ENCODE measurements at places on chromosomes 2 and 18.
A peak's percentile ranks its signal among the peaks of the same experiment; 100 is the strongest.

DNA sequence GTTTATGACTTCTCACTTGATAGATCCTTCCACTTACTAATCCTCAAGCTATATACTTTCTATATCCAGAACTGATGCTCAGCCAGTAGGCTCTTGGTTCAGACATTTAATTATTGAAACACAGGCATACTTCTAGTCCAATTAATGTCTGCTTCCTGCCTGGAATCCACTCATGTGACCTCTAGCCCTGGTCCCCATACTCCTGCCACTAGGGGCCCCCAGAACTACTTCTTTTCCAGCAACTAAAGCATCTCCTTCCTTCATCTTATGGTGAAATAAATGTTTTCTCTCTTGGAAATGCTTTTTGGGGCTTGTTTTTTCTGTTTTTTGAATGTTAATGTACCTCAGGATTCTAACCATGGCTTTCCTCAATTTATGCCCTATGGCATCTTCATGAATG, 527.6 kb downstream of the SATB2 start:
- H3K27ac ChIP-seq: no peak overlapping the region
- no peaks in the 10 kb centered on the region for H3K4me1 ChIP-seq
- no peaks in the 10 kb centered on the region for H3K27me3 ChIP-seq
- H3K36me3 ChIP-seq: peaks cover 4% of the 10 kb centered on the region
- no peak overlapping the region for H3K4me3 ChIP-seq

- peak overlapping the region; percentile 87 for H3K4me3 ChIP-seq
- H3K36me3 ChIP-seq: peaks cover 27% of the 10 kb centered on the region
- peaks cover 55% of the 10 kb centered on the region for H3K4me1 ChIP-seq
These were observed 563 bp downstream of the KIF3C start for GRCh38 chr2:25981596-25982272.

GRCh38 chr2:195604706-195605105, 52.3 kb upstream of the SLC39A10 start:
- H3K27ac ChIP-seq: no peak overlapping the region
- DNase-seq: no peak
- H3K27me3 ChIP-seq: peaks cover 5% of the 10 kb centered on the region
- no peak overlapping the region for H3K4me3 ChIP-seq
- peaks cover 15% of the 10 kb centered on the region for H3K4me1 ChIP-seq

- H3K4me3 ChIP-seq: no peak overlapping the region
- peaks cover 4% of the 10 kb centered on the region for H3K36me3 ChIP-seq
- peaks cover 8% of the 10 kb centered on the region for H3K4me1 ChIP-seq
- H3K27me3 ChIP-seq: peaks cover 3% of the 10 kb centered on the region
- peak overlapping the region; percentile 59 for H3K27ac ChIP-seq
- no peak for DNase-seq
These were observed 232.3 kb downstream of the OSR1 start for GRCh38 chr2:19125901-19126680.

DNA sequence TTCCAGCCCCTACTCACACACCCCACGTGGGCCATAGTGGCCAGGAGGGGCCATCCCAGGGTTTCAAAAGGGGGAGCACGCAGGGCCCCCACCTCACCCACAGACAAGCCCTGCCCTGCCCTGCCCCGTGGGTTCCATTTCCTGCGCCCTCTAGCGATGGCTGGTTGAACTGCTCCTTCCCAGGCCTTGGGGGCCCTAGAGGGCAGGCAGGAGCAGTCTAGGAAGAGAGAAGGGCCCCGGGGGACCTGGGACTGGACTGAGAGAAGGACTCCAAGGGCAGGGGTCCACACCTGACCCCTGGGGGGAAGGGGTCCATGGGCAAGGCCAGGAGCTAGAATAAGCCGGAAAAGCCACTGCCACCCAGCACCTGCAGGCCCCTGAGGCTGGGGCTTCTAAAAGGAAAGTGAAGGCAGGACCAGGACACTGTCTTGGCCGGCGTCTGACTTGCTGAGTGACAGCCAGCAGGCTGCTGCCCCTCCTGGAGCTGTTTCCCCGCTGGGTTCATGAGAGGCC, 10.1 kb downstream of the CYP26B1 start:
- H3K27ac ChIP-seq: no peak overlapping the region
- peaks cover 53% of the 10 kb centered on the region for H3K27me3 ChIP-seq
- no peak overlapping the region for H3K4me3 ChIP-seq
- DNase-seq: peak; percentile 89
- H3K4me1 ChIP-seq: peaks cover 23% of the 10 kb centered on the region
- no peaks in the 10 kb centered on the region for H3K36me3 ChIP-seq

GRCh38 chr2:238510911-238511613, 84.3 kb downstream of the ASB1 start:
- H3K27ac ChIP-seq: no peak overlapping the region
- H3K4me3 ChIP-seq: no peak overlapping the region
- peaks cover 53% of the 10 kb centered on the region for H3K4me1 ChIP-seq
- peaks cover 5% of the 10 kb centered on the region for H3K27me3 ChIP-seq
- DNase-seq: no peak
- peaks cover 16% of the 10 kb centered on the region for H3K36me3 ChIP-seq

- H3K27ac ChIP-seq: no peak overlapping the region
- no peaks in the 10 kb centered on the region for H3K27me3 ChIP-seq
- H3K4me3 ChIP-seq: no peak overlapping the region
- H3K4me1 ChIP-seq: no peaks in the 10 kb centered on the region
- DNase-seq: no peak
- no peaks in the 10 kb centered on the region for H3K36me3 ChIP-seq
These were observed 33.4 kb upstream of the ABCA12 start for GRCh38 chr2:215171796-215172195.

DNA sequence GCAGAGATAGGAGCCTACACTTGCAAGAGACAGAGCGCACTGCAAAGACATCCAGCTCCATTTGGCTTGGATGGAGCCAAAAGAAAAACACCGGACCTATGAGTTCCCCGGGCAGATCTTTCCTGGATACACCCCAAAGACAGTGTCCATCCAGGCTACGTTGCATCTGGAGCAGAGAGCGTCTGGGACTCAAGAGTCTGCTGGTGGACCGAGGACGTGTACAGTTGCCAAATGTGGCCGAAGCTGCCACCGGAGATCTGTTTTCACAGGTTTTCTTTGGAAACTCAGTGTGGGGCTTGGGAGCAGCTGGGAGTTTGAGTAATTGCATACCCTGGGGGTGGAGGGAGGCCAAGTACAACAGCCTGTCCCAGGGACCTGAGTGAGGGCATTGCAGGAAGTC, 192.3 kb upstream of the OSR1 start:
- H3K4me1 ChIP-seq: peaks cover 49% of the 10 kb centered on the region
- H3K36me3 ChIP-seq: no peaks in the 10 kb centered on the region
- H3K27me3 ChIP-seq: peaks cover 3% of the 10 kb centered on the region

DNA sequence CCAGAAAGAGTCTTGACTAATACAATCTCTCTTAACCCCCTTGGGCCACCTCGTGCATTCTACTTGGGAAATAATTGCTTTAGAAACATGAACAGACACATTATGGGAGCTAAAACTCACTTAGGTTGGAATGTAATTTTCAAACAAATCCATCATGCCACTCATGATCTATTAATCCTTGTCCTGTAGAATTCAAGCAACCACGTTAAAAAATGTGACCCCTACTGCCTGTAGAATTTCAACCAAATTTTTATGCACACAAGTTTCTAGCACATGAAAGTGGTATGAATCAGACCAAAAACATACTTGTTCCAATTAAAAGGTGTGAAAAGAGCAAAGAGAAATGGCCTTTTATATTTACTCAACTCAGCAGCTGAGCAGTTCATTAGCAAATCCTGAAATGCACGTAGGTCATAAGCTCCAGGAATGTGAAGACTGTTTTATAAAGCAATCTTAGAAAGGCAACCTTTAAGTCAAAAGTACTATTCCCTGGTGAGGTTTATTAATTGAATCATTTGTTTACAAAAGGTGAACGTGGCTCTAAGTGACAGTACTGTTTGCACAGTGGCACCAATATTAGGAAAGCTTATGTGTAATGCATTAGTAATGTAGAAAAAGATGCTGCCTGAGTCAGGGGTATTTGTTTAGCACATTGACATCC, 459.4 kb upstream of the UBE2E3 start:
- H3K27me3 ChIP-seq: no peaks in the 10 kb centered on the region
- no peak for DNase-seq
- no peak overlapping the region for H3K4me3 ChIP-seq
- no peaks in the 10 kb centered on the region for H3K36me3 ChIP-seq
- no peak overlapping the region for H3K27ac ChIP-seq
- H3K4me1 ChIP-seq: no peaks in the 10 kb centered on the region

- H3K27me3 ChIP-seq: no peaks in the 10 kb centered on the region
- peaks cover 18% of the 10 kb centered on the region for H3K36me3 ChIP-seq
- H3K4me1 ChIP-seq: no peaks in the 10 kb centered on the region
- no peak overlapping the region for H3K27ac ChIP-seq
- no peak overlapping the region for H3K4me3 ChIP-seq
These were observed 84.8 kb upstream of the NCKAP5 start for GRCh38 chr2:133653056-133653455.

- H3K27ac ChIP-seq: no peak overlapping the region
- H3K4me1 ChIP-seq: peaks cover 10% of the 10 kb centered on the region
- peaks cover 24% of the 10 kb centered on the region for H3K36me3 ChIP-seq
- H3K27me3 ChIP-seq: peaks cover 4% of the 10 kb centered on the region
- no peak for DNase-seq
- H3K4me3 ChIP-seq: no peak overlapping the region
These were observed 22.5 kb upstream of the SIGLEC15 start for GRCh38 chr18:45802814-45803492.

DNA sequence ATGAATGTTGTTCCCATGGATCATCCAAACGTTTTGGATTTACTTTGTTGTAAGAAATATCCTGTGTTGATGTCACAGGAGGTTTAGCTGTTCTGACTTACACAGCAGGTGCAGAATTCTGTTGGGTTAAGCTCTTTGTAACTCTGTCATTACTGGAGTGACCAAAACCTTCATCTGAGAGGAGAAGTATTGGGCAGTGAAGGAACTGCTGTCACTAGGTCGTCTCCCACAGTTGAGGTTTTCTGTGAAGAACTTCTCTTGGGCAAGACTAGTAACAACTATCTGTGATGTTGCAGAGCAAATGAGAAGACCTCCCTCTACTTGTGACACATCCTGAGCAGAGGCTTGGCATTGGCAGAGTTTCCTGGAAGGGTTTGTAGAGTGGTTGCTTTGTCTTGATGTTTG, 2.9 kb downstream of the SPTBN1 start:
- peaks cover 34% of the 10 kb centered on the region for H3K4me1 ChIP-seq
- no peak for DNase-seq
- H3K4me3 ChIP-seq: no peak overlapping the region
- peaks cover 15% of the 10 kb centered on the region for H3K27me3 ChIP-seq

- H3K4me1 ChIP-seq: peaks cover 3% of the 10 kb centered on the region
- H3K27ac ChIP-seq: no peak overlapping the region
- H3K36me3 ChIP-seq: no peaks in the 10 kb centered on the region
- peaks cover 3% of the 10 kb centered on the region for H3K27me3 ChIP-seq
These were observed 440.1 kb downstream of the MTX2 start for GRCh38 chr2:176709149-176709951.

GRCh38 chr2:215601990-215602721, 166.3 kb upstream of the FN1 start:
- no peak overlapping the region for H3K4me3 ChIP-seq
- no peak overlapping the region for H3K27ac ChIP-seq
- H3K36me3 ChIP-seq: no peaks in the 10 kb centered on the region
- DNase-seq: no peak
- peaks cover 5% of the 10 kb centered on the region for H3K4me1 ChIP-seq

- H3K27me3 ChIP-seq: no peaks in the 10 kb centered on the region
- DNase-seq: no peak
- H3K27ac ChIP-seq: no peak overlapping the region
- no peaks in the 10 kb centered on the region for H3K36me3 ChIP-seq
These were observed 42.9 kb downstream of the FSHR start for GRCh38 chr2:49111456-49111855.

GRCh38 chr18:32553640-32554365, 83.1 kb upstream of the GAREM1 start:
- DNase-seq: no peak
- peaks cover 30% of the 10 kb centered on the region for H3K4me1 ChIP-seq
- H3K27me3 ChIP-seq: peaks cover 4% of the 10 kb centered on the region
- H3K27ac ChIP-seq: peak overlapping the region; percentile 5
- H3K36me3 ChIP-seq: no peaks in the 10 kb centered on the region

DNA sequence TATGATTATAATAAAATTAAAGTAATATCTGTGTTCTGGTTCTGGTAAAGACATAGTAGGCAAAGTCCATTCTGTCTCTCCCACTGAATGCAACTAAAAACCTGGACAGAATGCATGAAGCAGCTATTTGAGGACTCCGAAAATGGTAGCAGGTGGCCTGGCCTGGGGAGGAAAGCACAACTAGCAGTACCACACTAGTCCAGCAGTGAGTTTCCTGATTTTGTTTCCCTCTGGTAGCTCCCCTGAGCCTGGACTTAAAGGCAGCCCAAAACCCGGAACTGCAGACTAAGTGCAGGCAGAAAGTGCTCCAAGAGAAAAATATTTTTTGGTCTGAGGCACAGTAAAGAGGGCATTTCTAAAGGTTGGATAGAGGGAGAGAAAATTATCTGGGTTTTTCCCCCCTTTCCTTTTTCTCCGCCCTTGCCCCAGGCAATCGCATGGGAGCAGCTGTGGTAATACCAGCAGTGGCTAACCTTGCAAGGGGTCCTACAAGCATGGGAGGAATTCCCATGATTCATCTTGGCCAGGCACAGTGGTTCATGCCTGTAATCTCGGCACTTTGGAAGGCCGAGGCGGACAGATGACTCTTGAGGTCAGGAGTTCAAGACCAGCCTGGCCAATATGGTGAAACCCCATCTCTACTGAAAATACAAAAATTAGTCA, 32.3 kb downstream of the ASXL2 start:
- H3K27ac ChIP-seq: no peak overlapping the region
- H3K4me3 ChIP-seq: no peak overlapping the region
- no peaks in the 10 kb centered on the region for H3K4me1 ChIP-seq
- no peaks in the 10 kb centered on the region for H3K27me3 ChIP-seq
- DNase-seq: no peak

DNA sequence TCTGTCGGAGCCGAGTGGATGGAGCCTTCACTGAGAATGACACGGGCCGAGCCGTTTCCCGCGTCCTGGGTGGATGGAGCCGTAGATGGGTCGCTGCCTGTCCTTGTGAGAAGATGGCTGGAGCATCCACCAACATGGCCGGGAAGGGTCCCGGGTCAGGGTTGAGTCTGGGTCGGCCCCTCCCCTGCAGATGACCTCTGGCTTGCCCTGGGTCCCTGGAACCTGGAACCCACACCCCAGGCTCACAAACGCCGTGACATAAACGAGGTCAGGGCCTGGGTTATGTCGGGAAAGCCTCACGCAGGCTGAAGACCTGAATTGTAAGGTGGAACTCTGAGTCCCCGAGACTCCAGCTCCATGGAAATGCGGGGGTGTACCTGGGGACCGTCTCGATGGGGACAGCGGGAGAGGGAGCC, 94.9 kb downstream of the NFATC1 start:
- peaks cover 28% of the 10 kb centered on the region for H3K36me3 ChIP-seq
- peaks cover 19% of the 10 kb centered on the region for H3K4me1 ChIP-seq
- H3K4me3 ChIP-seq: no peak overlapping the region

DNA sequence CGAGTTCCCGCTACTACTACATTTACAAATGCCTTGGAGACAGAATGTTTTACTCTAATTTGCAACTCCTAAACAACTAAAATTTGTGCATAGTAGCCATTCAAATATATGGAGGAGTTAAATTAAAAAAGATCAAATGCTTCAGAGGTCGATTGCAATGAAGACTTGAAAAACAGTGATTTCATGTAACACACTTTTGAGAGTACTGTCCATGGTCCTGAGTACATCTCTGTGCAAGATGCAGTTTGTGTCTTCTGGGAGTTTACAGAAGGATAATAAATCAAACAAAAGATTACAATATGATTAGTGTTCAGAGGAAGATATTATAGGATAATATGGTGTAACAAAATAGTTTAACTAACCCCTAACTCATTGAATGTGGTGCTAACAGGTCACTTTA, 894.7 kb downstream of the TMEM182 start:
- no peak overlapping the region for H3K4me3 ChIP-seq
- H3K36me3 ChIP-seq: no peaks in the 10 kb centered on the region
- no peak for DNase-seq

All from nephron progenitor cell (in vitro differentiated cells).